ENCODE measurements at places on chromosomes 3 and 15.
A peak's percentile ranks its signal among the peaks of the same experiment; 100 is the strongest.

- peak; percentile 60 for DNase-seq
These were observed 550.6 kb upstream of the NECTIN3 start for GRCh38 chr3:110521019-110521418.

DNA sequence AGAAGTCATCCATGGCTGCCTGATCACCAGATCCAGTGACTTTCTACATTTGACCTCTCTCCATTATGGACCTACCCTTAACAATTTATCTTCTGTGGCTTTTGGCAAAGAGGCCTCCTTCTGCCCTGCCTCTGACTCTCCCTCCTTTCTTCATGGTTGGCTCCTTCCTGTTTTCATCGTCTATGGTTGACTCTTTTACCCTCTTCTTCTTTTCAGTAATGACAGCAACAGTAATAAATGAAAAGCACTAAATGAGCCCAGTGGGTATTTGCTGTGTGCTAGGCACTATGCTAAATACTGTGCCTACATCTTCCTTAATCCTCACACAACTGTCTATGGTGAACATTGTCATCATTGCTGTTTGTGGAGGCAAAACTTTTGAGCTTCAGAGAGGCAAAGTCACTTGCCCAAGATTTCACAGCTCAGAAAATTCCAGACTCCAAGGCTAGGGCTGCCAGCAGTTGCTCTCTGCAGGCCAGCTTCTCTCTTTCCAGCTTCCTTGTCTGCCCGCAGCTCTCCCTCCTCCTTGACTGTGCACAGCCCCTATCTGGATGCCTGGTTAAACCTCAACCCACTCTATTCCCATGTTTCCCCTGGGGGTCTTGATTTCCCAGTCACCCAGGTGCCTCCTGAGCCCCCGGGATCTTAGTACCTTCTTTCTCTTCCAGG lies 24.6 kb downstream of the ITPR1 start:
- DNase-seq = no peak

- DNase-seq = no peak
These were observed 74.8 kb upstream of the POMGNT2 start for GRCh38 chr3:43180694-43181093.

DNA sequence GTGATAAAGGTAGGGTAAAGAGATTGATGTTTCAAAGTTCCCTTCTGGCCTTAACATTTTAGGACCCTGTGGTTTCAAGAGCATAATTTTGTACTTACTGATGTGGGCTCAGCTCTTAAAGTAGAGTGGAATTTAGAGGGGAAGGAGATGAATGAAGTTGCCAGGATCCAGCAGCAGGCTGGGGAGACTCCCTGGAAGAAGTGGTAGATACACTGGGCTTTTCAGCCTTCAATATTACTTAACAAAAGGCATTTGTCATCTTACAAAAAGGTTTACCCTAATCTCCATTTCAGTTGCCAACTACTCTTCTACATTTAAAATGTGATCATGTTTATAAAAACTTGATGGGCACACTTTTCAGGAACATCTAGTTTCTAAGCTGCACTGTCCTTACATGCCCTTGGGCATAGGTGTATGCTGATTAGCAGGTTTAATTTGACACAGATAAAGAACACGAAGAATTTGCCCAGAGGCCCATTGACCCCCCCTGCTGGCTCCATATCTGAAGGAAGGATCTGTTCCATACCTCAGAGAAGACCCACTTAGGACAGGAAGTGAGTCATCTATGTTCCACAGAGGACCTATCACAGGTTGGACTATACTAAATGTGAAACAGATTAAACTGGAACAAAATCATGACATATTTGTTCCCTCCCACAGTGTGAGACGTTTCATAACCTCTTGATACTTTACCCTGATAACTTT lies 93.0 kb upstream of the LPP start:
- peak; percentile 27 for DNase-seq

GRCh38 chr15:34944936-34945335 lies 24.6 kb downstream of the AQR start:
- DNase-seq = peak; percentile 70

GRCh38 chr3:63886858-63887257 lies 23.2 kb downstream of the ATXN7 start:
- no peak for DNase-seq

DNA sequence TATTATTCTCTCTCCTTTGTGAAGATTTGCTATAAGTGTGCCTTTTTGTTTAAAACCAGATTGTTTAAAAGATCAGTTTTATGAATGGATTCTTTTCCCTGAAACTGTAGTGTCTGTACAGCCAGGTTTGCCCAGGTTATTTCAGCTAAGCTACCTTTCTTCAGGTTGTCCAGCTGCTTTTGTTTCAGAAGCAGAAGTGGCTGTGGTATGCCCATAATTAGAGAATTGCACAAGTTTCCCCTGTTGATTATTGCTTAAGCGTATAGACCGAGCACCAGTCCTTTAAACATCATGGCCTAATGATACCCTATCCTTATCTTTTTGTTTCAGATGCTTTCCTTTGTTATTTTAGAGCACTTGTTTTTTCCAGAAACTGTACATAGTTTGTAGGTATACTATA lies 10.2 kb downstream of the ASB7 start:
- no peak for DNase-seq

- DNase-seq = no peak
These were observed 47.5 kb upstream of the FAM98B start for GRCh38 chr15:38406436-38406835.

GRCh38 chr15:75425966-75426500 lies 25.5 kb downstream of the SIN3A start:
- no peak for DNase-seq

DNA sequence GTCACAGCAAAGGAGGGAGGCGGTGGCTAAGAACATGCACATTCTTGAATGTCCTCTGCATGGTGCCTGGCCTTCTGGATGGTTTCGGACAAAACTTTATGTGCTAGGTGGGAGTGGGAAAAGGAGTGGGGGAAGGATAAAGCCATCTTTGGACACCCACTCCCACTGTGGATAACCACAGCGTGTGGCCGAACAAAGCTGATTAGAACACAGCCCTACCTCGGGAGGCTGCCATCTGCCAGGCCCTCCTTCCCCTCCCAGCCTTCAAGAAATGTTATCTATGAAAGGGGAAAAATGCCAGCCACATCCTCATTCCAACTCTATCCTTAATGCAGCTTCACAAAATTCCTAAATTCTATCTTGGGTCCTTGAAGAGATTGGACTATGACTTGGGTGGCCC lies 18.8 kb downstream of the AMOTL2 start:
- no peak for DNase-seq

GRCh38 chr3:8608041-8608790 lies 36.4 kb downstream of the SSUH2 start:
- DNase-seq = no peak

DNA sequence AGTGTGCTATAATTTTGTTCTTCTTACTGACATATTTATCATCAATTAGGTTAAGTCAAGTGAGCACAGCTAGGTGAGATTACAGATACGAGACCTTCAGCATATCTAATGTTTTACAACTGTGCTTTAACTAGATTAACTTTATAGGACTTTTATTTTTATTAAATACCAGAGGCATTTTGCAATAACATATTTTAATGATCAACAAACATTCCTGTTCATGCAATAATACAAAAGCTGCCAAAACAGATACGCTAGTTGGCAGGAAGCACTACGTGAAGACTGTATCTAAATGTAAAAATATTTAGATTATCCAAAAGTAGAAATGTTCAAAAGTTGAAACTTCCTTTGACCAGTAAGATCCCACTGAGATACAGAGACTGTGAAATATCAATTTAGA lies 139.1 kb downstream of the CBLB start:
- DNase-seq = peak; percentile 10

- no peak for DNase-seq
These were observed 29.2 kb upstream of the NEO1 start for GRCh38 chr15:73023071-73023470.

- no peak for DNase-seq
These were observed 441.4 kb downstream of the CNTN3 start for GRCh38 chr3:74173090-74173489.

DNA sequence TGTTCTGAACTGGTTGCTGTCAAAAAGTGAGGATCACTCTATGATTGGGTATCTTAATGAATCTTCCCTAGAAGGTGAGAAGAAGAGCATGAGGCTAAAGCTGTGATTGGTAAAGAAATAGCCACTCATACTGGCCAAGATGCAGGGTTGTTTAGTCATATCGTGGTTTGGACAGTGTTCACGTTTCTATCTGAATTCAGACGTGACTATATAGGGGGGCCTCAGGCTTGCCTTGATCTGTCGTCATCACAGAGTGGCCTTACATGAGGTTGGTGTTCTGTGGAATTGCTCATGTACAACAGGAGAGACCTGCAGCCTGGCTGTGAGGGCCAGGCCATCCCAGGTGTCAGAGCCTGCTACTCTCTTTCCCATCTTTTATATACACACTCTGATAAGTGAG lies 12.4 kb downstream of the RTP2 start:
- peak; percentile 19 for DNase-seq

DNA sequence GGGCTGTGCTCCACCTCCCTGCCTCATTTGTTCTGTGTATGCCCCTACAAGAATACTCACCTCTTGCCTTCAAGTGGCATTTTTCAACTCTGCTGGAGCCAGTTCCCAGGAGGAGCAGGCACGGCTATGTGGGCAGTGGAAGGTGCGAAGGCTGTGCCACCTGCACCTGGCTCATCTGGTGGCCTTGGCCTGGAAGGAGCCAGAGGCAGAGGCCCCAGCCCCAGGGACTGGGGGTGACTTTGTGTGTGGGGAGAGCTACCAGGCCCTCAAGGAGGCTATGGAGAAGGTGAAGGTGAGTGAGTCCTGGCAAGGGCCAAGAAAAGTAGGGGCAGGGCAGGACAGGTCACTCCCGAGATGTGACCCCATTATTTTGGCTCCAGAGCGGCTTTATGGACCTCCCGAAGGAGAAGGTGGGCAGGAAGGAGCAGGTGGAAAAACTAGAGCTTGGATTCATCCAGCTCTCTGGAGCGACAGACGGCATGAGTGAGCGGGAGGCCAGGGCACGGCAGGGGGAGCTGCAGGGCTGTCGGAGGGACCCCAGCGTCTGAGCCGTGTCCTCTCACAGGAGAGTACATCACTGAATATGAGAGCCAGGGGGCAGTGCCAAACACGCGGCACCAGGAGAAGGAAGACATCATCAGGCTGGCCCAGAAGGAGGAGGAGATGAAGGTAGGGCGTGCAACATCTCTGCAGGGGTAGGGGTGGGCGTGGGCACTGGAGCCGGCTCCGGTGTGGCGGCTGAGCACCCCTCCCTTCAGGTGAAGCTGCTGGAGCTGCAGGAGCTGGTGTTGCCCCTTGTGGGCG lies 57.3 kb upstream of the UBE2Q2 start:
- no peak for DNase-seq

GRCh38 chr15:98315971-98316370 lies 332.4 kb upstream of the IGF1R start:
- DNase-seq = no peak

DNA sequence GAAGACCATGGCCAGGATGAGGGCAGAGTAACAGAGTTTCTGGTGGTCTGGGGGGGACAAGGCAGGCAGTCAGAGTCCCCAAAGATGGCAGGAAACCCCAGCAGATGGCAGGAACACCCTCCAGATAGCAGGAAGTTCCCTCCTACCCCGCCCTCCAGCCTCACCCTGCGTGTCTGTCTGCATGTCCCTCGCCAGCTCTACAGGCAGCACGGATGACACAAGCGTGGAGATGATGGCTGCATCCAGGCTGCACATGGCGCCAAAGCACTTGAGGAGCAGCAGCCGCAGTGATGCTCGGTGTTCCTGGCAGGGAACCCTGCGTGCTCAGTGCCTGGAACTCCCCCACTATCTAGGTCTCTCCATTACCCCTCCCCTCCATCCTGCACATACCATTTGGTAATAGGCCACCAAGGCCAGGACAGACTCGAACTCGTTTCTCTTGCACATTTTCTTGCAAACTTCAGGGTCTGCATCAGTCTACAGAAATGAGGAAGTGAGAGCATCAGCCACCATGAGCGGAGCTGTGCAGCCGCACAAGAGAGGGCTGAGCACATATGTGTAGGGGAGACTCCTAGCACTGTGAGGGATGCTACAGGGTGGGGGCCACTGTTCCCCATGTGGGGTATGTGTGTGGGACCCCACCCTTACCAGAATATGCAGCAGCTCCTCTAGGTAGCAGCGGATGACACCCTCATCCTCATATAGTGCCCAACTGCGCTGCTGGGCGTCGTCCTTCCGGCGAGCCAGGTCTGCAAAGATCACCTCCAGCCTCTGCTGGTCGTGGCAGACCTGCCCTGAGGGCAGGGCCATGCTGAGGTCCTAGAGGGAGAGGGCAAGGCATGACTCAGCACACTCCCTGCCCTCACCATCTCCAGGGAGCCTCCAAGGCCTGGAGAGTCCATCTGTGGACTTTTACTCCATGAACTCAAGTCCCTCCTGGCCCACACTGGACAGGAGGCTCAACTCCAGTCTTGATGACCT lies 6.0 kb downstream of the NCKIPSD start:
- DNase-seq = no peak

DNA sequence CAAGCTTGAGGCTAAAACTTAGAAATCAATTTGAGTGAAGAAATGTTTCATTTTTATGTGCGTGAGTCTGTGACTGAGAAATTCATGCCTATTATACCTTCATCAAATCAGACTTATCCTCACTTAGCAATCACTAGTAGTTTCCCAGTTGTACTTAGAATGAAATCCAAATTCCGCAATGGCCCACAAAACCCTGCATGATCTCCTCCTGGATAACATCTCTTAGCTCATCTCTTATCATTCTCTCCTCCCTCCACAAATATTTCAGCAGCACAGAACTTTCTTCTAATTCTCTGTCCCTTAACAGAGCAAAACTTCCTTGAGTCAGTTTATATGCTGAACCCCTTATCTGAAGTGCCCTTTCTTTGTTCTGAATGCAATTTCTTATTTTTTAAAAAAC lies 198.8 kb upstream of the TGFBR2 start:
- no peak for DNase-seq

GRCh38 chr15:41659190-41659589 lies 1.0 kb upstream of the MGA start:
- no peak for DNase-seq

DNA sequence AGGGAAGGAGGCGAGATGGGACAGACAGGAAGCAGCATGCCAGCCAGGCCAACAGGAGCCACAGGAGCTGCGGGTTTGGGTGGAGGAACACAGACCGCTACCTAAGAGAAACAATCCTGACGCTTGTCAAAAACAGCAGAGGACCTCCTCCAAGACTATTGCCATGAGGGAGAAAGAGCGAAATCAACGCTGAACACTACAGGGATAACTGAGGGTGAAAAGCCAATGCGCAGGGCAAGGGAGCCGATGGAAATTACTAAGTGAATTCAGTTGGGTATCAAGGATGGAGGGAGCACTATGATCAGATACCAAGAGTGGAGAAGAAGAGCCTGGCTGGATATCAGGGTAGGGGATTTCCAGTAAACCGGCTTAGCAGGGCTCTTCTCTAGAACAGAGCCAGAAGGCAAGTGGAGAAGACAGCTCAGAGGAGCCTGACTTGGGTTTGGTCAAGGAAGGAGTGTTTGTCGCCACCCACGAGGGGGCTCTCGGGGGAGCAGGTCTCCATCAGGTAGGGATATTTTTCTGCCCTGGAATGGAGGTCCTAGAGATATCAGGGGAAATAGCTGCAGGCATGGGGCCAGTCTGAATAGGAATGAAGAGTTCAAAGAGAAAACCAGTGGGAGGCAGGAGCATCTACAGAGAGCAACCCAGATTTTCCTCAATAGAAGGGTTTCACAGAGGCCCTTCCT lies 48.4 kb downstream of the SLC41A3 start:
- no peak for DNase-seq

- no peak for DNase-seq
These were observed 907.4 kb downstream of the NTRK3 start for GRCh38 chr15:87349181-87349580.
